ENCODE measurements at places on chromosomes 13 and 19.

DNA sequence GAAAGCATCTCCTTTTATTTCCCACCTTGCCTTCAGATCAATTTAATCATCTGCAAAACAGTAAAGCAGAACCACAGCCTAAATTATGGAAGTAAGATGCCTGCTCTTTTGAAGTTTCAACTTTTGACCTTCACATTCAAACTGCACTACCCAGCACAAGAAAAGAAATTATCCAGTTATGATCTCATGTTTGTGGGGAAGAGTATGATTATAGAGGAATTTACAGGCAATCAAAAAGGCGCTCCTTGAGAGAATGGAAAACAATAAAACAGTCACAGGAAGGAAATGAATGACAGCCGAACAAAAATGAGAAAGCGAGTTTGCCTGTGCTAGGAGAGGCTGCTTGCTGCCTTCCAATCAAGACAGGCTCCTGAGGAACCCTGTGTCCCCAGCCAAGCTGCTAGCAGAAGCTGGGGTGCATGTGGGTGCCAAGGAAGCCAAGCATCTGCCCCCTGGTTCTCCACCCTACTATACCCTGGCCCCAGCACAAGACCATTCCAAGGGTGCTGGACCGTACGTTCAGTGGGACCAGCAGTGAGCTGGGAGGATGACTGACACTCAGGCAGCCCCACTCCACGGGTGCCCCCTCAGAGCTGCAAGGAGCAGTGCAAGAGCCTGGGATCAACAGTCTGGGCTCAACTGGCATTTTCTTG, 47.8 kb downstream of the PEPD start:
- no peak for DNase-seq

GRCh38 chr19:993361-993830, 6.8 kb upstream of the GRIN3B start:
- no peak for DNase-seq

- no peak for DNase-seq
Observed at GRCh38 chr13:83190020-83190419, 692.3 kb downstream of the SLITRK1 start.

DNA sequence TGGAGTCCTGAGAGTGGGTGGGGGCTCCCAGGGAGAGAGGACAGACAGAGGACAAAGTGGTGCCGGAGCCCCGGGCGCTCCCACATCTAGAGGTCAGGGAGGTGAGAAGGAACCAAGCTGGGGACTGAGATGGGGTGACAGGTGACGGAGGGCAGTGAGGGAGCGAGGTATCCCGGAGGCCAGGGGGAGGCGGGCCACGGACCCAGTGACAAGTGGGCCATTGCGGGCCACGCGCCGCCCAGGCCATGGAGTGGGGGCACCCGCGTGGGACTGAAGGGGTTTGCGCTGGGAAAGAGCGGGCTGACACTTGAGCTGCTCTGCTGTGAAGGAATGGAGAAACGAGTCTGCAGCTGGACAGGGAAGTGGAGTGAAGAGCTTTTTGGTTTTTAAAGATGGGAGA, 2.6 kb downstream of the ZNF628 start:
- DNase-seq = no peak

- DNase-seq = no peak
Observed at GRCh38 chr13:50326811-50327210, 311.6 kb downstream of the KCNRG start.

DNA sequence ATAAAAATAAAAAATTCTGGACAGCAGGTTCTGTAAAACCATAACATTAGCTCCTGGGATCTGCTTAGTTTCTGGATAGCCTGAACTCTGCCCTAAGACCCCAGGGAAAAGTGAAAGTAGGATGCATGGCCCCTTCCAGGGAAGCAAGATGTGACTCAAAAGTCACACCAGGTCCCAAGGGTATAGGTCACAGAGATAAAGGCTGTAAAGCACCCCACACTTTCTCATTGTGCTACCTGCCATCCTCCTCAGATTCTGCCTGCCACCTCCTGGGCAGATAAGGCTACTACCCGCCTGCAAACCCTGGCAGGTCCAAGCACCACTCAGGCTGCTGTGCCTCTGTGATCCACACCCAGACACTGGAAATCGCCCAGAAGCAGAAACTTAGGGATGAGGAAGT, 20.6 kb downstream of the FFAR2 start:
- DNase-seq = no peak

- no peak for DNase-seq
Observed at GRCh38 chr13:24250376-24251057, 58.9 kb upstream of the C1QTNF9 start.

GRCh38 chr13:98797456-98797855, 45.0 kb upstream of the SLC15A1 start:
- DNase-seq = no peak

DNA sequence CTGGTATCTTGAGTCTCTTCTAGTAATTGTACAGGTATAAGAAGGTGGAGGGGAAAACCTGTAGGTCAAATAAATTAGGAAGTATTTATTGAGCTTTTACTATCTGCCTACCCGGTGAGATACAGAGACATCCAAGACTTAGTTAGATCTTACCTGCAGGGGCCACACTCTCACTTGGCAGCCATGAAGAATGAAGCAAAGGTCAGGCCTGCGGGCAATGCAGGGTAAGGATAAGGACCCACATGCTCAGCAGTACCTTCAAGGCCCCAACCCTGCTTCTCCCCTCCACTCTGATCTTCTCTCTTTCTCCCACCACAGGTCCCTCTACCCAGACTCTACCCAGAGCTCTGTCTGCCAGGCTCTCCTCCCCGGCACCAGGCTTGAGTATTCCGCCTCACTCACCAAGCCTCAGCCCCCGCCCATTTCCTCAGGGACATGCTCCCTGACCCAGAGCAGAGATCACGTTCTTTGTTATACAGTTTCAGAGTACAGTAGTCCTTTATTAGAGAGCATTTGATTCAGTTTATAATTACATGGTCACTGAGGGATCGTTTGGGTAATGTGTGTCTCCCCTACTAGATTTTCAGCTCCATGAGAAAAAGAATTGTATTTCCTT, 18.9 kb upstream of the CLDN10 start:
- no peak for DNase-seq

DNA sequence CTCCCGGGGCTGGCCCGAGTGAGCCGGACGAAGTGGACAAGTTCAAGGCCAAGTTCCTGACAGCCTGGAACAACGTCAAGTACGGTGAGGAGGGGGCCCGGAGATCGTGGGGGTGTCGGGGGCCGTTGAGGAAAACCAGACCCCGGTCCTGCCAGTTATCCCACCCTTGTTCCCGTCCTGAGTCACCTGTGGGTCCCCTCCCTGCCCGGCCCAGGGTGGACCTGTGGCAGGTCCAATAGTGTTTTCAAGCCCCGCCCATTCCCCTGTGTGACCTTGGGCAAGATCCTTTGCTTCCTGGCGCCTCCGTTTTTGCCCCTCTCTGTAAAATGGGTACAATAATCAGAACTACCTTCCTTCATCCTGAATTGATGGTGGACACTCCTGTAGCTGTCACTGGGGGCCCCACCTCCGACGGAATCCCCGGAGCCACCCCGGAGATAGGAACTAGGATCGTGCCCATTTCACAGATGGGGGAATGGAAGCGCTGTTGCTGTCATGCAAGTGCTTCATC, 593 bp downstream of the ATG4D start:
- DNase-seq = no peak

GRCh38 chr19:10353793-10354391, 14.5 kb upstream of the ICAM3 start:
- DNase-seq = no peak

DNA sequence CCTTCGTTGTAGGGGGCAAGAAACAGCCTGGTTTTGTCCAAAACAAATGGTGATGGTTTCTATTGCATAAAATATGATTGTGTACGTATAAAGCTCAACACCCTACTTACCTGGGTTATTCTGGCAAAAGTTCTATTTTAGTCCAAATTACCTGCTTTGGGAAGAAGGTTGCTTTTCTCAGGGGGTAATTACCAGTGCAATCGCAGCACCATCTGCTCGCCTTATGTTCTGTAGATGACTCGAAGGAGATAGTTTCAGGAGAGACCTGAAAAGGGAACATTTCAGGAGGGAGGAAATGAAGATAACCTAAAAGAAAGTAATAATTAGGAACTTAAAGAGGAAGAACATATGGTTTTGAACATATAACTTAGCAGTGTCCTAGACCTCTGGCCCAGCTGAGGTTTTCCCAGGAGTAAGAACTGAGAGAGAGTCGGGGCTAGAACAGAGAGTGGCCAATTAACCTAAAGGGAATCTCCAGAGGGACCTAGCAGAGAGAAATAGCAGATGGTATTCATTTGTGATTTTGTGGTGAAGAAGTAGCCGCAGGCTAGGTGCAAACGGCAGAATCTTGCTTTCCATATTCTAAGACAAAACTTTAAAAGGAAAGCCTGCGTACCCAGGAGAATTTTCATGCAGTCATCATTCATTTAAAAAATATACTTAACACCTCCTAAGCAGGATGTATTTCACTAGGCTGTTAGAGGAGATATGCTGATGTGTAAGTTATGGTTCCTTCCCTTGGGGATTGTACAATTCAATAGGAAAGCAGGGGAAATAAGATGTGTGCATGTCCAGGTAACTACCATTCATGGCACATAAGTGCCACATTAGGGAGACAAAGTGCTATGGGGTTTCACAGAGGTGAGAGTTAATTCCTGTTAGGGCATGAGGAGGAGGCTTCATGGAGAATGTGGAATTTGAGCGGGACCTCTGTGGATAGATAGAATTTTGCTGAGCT, 113.0 kb upstream of the SLC10A2 start:
- no peak for DNase-seq
